ENCODE measurements at places on chromosomes 12 and 14.

GRCh38 chr12:120610560-120610959, 29.4 kb upstream of the POP5 start:
- no peak for DNase-seq

DNA sequence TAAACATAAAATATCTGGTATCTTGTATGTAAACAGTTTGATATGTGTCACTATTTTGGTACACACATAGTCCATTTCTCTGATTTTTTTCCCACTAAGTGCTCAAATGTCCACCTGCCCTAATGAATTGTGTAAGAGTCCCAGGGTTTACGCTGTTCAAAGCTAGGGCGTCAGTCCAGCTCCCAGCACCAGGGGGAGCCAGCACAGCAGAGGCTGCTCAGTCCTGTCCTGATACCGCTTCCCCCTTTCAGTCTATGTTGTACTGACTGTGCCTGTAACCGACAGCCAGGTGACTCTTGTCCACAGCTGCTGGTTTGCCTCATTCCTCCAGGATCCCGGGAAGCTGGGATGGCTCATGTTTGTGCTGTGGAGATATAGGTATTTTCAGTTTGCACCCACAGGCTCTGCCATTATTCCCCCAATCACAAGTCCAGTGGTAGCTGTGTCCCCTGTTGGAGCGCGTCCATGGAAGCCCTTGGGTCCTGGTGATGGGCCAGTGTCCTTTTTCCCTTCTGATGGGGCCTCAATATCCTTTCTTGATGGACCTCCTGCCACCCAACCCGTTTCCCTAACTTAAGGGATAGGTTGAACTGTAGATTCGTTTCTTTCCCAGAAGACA, 242.0 kb downstream of the NEDD1 start:
- DNase-seq: peak; percentile 93

DNA sequence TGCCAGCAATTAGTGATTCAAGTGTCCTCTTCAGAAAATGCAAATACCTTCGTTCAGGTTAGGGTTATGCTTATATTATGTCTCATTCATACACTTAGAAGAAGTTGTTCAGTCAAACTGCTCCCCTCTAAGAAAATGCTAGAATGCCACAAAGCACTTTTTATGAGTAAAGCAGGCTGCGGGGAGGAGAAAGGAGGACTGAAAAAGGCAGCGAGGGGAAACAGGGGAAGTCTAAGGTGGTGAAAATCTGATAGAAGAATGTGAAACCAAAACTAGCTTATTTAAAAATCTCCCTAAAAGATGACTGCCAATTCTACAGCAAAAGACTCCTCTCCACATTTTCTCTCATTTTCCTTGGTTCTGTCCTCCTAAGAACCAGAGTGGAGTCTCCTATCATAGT, 70.1 kb downstream of the PRKD1 start:
- DNase-seq: no peak

GRCh38 chr14:30243805-30244204, 315.2 kb upstream of the G2E3 start:
- DNase-seq: no peak

DNA sequence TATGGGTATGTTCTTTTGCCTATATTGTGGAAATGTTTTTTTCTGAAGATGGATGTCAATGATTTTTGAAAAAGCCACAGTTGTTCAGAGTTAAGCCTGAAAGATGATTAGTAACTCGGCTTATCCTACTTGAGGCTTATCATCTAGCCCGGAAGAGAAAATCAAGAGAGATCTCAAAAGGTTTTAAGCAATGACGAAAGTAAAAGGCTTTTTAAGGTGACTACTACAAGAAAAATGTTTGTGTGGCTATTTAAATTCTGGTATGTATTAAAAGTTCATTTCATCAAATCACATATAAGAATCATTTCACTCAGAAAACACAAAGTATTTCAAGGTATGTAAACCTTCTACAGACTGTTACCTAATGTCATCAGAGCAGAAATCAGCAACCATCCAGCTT, 40.2 kb downstream of the HEATR5A start:
- DNase-seq: no peak

- no peak for DNase-seq
Observed at GRCh38 chr14:55126932-55127459, 2.1 kb upstream of the LGALS3 start.

- DNase-seq: peak; percentile 42
Observed at GRCh38 chr12:112294793-112295192, 87.4 kb downstream of the HECTD4 start.

Data from DMS53 (cell line).